ENCODE measurements at places on chromosomes 13 and 19.

DNA sequence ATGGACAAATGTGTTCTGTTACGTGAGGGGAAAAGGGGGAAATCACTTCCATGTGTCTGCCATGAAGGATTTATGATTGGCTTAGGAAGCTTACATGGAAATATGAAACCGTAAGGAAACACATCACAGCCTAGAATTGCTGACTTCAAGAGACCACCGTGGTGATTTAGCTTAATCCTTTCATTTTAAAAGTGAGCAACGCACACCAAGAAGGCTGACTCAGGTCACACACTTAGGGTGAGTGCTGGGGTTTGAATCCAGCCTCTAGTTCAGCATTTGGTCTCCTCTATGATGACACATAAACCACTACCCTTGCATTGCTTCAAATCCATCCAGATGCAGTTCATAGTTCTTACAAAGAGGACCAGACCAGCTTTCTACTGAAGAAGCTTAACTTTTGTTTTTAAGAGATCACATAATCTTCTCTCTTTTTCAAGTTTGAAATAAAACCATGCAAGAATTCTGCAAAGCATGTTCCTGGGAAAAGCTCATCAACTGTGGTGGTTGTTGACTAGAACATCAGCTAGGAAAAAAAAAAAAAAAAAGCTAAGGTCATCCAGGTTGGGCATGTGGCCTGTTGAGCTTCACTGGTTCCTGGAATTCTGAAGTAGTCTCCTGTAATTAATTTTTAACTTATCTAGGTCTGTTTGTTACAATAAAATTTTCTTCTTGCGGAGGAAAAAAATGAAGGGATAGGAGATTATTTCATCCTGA lies 60.2 kb upstream of the KL start:
- DNase-seq = no peak

GRCh38 chr19:13208672-13209483 lies 58.7 kb downstream of the IER2 start:
- no peak for DNase-seq

GRCh38 chr13:75195495-75196146 lies 286.3 kb downstream of the TBC1D4 start:
- no peak for DNase-seq

DNA sequence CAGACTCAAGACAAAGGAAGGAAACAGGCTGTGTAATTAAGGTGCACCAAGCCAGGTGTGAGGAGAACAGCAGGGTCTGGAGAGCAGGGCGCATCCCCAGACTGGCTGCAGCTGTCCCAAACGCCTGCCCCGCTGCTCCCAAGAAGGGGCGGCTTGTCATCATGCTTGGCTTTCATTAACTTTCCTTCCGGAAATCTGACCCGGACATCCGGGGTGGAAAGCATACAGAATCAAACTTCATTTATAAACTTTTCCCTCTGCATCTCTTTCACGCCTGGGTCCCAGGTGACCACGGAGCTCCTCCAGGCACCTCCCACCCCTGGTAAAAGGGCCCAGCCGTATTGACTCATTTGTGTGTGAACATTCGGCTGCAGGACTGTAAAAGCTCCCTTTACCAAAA lies 31.7 kb downstream of the TSHZ3 start:
- no peak for DNase-seq

DNA sequence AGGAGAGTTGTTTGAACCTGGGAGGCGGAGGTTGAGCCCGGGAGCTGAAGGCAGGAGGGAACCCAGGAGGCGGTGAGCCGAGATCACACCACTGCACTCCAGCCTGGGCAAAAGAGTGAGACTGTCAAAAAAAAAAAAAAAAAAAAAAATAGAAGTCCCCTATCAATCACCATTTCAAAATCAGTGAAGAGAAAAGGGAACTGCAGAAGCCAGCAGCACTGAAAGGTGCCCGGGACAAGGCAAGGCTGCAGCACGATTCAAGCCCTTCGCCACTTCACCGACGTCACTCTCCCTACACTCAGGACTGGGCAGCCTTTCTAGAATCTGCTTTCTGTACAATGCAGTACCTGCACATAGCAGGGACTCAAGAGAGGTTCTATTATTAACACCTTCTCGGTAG lies 21.9 kb upstream of the USP12 start:
- no peak for DNase-seq

DNA sequence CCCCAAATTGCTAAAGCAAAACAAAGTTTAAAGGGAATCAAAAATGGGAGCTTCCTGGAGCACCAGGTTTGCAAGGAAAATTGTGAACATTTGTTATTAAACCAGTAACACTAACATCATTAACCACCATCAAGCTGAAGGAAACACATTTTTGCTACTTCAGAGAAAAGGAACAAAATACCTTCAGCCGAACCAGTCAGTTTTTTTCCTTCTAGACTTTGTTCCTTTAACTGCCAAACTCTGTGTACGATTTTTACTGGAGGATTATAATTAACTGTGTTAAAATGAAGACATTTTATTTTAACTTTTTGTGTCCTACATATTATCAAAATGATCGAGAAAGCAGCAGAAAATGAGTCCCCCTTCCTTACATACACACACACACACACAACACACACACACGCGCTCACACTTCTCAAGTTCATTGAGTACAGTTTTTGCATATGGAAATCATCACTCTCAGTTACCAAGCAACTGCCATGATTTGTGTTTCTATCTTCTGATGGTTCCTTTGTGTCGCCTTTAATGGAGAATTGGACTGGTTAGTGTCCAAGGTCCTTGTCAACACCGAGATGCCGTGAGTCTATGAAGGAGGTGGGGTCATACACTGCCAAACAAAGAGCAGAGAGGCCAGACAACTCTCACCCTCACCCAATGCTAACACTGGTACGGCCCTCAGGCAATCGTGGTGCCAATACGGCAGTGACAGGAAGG lies 9.8 kb upstream of the SERP2 start:
- DNase-seq = no peak

DNA sequence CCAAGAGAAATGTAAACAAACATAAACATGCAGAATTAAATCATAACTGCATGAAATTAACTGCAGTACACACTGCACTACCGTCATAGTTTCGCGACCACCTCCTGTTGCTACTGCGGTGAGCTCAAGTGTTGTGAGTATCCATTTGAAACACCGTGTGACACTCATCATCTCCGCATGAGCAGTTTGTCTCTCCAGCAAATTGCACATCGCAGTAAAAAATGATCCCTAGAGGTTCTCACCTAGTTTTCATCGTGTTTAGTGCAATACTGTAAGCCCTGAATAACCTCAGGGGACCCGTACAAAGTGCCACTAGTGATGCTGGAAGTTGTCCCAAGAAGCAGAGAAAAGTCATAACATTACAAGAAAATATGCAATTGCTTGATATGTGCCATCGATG lies 147.7 kb downstream of the DPF1 start:
- DNase-seq = no peak

- no peak for DNase-seq
Observed at GRCh38 chr19:1167687-1168571, 6.1 kb downstream of the SBNO2 start.

DNA sequence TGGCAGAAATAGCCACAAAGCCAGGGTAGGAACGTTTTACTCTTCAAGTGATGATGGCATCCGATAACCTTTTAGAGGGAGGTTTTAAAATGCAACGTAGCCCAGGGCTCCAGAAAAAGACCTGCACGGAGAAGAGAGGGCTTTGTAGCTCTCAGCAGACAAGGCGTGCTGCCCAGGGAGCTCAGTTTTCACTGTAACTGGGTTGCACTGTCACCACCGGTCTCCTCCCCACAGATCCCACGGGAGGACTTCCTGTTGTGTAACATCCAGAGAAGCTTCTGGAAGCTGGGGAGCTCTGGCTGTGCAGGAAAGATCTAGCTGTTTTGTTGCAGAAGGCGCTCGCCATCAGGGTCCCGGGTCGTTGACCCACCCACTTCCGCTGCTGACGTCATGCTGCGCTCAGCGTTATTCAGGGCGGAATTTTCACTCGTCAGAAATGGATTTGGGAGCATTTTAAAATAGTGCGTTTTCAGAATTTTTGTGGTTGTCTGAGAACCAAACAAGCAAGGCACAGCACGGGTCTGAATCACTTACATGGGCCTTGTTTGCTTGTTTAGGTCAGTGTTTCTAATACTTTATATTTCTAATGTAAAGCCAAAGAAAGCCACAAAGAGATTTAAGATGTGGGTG lies 50.8 kb downstream of the ATP11A start:
- peak; percentile 75 for DNase-seq

DNA sequence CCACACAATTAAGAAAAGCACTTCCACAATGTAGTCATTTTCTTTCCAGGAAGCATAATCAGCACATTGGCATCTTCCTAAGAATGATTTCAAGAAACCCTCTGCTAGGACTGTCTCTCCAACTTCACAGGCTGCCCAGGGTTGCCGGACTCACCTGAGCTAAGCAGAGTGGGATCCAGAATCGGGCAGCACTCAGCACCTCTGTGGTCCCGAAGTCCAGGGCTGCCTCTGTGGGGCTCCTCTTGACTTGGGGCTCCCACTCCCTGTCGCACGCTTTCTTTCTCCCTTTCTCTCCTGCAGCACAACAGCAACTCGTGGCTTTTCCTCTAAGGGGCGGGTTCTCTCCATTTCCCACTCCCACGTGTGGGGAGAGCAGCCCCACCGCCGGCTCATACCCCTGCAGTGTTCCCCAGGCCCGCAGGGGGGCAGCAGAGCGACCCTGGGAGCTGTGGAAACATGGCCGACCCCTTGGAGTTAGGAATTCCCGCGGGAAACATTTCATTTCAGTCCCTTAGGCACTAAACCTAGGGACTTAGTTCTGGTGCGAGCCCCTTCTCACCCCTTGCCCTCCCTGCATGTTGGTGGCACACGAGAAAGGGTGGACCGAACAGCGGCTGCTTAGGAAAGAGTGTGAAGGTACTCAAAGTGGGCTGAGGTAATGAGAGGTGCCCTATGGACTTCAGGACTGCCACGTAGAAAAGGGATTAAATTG lies at the start of gene TMEM272:
TSS of gene TMEM272 (minus strand) at position 316 of the 712 bp plus-strand sequence. CDS start 6,647 bp downstream, outside the sequence.
- DNase-seq = no peak

DNA sequence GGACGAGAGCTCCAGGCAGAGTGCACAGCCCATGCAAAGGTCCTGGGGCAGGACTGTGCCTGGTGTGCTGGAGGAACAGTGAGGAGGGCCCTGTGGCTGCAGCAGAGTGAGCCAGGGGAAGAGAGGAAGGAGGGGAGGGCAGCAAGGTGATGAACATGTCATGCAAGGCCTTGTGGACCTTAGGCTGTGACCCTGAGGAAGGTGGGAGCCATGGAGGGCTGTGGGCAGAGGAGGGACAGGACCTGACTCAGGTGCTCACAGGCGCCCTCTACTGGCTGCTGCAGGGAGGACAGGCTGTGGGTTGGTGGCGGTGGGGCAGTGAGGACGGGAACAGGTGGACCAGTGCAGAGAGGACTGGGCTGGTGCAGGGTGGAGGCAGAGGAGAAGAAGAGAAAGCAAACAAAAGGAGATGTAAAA lies 170.3 kb downstream of the PTPRS start:
- no peak for DNase-seq
